ENCODE measurements at places on chromosomes 1 and 21. TPM values are rescaled to one million over a fixed set of nuclear protein-coding genes. Genes with fewer than 3 reads are reported as not detected.
A peak's percentile ranks its signal among the peaks of the same experiment; 100 is the strongest.

Gene MIXL1
- not detected for total RNA-seq

DNA sequence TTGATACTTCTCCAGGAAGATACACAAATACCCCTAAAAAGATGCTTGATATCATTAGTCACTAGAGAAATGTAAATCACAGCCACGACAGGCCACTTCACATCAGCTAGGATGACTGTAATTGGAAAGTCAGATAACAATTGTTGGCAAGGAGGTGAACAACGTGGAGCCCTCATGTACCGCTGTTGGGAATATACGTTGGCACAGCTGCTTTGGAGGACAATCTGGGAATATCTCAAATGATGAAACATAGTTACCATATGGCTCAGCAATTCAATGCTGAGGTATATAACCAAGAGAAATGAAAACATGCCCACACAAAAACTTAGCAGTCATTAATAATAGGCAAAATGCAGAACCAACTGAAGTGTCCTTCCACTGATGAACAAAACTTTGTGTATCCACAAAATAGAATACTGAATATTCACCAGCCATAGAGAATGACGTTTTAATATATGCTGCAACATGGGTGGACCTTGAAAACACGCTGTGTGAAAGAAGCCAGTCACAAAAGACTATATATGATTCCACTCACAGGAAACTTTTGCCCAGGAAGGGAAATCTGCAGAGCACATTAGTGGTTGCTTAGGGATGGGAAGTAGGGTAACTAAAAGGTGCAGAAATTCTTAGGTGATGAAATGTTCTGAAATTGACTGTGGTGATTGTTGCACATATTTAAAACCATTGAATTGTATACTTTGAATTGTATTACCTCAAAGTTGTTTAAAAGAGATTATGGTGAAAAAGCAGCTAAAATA lies 95.4 kb downstream of the AHCTF1 start:
- DNase-seq: peak; percentile 50

DNA sequence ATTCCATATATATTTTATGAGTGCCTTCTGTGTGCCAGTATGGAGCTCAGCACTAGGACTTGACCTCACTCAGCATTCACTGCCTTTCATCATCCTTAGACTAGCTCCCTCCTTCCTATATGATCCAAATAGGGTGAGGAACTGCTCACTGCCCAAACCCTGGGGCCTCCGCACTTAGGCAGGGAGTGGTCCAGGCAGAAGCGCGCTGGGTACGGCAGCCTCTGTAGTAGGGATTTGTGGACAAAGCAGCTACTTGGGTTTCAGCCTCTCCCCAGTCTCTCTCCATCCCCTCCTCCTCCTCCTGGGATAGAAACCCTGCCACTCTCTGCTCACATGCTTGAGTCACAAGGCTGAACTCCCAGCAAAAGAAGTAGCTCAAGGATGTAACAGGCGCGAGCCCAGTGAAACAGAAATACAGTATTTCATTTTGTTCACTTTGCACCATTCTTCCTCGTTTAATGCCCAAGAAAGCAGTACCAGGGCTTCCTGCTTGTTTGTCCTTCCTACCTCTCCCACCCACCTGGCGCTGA lies 32.9 kb downstream of the PLEKHA6 start:
- DNase-seq: no peak

Gene LCE1E
- total RNA-seq: not detected

Gene GNB1
- 108 TPM for total RNA-seq

DNA sequence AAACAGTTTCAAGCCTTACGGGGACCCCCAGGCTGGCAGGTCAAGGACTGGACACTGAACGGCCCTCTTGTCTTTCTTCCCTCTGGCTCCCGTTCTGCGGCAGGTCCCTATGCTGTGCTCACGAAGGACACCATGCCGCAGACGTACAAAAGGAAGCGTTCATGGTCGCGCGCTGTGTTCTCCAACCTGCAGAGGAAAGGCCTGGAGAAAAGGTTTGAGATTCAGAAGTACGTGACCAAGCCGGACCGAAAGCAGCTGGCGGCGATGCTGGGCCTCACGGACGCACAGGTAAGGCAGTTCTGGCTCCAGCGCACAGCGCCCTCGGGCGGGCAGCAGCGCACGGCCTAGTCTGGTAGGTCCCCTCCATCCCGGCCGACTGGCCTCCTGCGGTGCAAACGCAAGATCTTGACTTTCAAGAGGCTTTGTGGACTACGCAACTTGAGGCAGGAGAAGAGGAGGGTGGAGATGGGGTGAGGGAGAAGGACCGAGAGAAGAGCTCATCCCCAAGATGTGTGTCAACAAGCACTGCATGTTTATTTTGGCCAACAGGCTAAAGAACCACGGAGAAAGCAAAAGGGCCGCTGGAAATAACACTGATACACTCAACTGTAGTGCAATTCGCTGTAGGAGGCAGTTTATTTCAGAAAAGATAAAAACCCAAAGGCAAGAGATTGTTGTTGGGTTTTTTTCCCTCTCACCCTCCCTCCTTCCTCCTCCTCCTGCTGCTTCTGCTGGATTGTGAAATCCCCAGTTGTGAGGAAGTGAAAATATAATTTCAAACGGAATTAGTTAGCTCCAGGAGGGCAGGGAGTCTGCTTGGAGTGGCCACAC lies 3.0 kb downstream of the HLX start:
- peak; percentile 78 for DNase-seq

Gene NR0B2
- total RNA-seq: not detected

Gene SERINC2
- not detected for total RNA-seq

- DNase-seq: peak; percentile 62
Measured at GRCh38 chr1:55893155-55893554, 678.0 kb upstream of the USP24 start.

- DNase-seq: peak; percentile 87
Measured at GRCh38 chr1:201559679-201560162, 20.8 kb downstream of the NAV1 start.

- no peak for DNase-seq
Measured at GRCh38 chr1:226884116-226884625, 13.8 kb downstream of the PSEN2 start.

Gene RIT1
- total RNA-seq: 33.7 TPM

- DNase-seq: no peak
Measured at GRCh38 chr1:214475746-214476145, 75.7 kb downstream of the PTPN14 start.

- DNase-seq: peak; percentile 98
Measured at GRCh38 chr1:41045740-41046139, 24.2 kb upstream of the SLFNL1 start.

- DNase-seq: no peak
Measured at GRCh38 chr21:33687634-33688033, 45.3 kb downstream of the ITSN1 start.

Gene LAMC2
- 2.0 TPM for total RNA-seq

Gene NMNAT2
- total RNA-seq: 0.49 TPM

DNA sequence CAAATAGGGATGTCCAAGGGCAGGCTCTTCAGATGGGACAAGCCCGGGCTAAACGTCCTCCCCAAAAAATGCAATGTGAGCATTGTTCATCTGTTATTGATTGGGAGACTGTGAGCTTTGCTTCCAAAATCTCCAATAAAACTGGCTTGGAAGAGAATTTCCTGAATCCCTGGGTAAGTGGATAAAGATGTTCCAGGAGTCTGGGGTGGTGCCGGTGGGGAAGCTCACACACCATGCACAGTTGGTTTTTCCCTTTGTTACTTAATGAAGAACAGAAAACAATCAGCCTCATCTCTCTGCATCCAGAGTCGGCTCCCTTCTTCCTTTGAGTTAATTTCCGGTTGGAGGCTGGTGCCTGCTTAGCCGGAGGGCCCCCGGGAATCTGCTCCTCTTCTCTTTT lies 72.1 kb upstream of the ZBTB40 start:
- no peak for DNase-seq

- no peak for DNase-seq
Measured at GRCh38 chr1:230701434-230701833, 12.5 kb downstream of the AGT start.

Gene OR6N1
- total RNA-seq: 0.16 TPM

DNA sequence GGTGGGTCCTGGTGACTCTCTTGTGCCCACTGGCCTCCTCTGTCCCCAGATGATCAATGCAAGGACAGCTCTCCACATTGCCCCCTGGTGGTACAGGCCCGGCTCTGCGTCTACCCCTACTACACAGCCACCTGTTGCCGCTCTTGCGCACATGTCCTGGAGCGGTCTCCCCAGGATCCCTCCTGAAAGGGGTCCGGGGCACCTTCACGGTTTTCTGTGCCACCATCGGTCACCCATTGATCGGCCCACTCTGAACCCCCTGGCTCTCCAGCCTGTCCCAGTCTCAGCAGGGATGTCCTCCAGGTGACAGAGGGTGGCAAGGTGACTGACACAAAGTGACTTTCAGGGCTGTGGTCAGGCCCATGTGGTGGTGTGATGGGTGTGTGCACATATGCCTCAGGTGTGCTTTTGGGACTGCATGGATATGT lies 10.8 kb downstream of the ADAMTSL4 start:
- DNase-seq: peak; percentile 60

GRCh38 chr1:229437443-229437842 lies 3.5 kb upstream of the ACTA1 start:
- peak; percentile 24 for DNase-seq

- DNase-seq: no peak
Measured at GRCh38 chr21:36615274-36615964, 83.5 kb upstream of the SIM2 start.

GRCh38 chr1:18278946-18279345 lies 171.3 kb downstream of the IGSF21 start:
- DNase-seq: no peak

GRCh38 chr1:116232989-116233514 lies 121.9 kb downstream of the MAB21L3 start:
- no peak for DNase-seq
